ENCODE measurements at places on chromosomes 7 and 10.

DNA sequence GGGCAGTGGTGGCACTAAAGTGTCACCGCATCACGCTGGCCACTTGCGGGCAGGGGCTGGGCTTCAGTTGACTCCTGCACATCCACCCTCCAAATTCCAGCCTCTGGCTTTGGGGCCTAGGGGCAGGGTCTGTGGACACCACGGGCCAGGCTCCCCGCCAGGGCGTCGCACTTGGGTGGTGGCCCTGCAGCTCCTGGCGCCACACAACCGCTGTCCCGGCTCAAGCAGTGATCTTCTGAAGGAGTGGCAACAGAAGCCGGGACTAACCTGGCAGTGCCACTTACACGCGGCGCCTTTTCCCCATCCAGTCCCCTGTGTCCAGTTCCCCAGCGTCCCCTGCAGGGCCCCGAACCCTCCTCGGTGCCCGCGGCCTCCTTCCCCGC is 134.3 kb upstream of the ZNF92 start:
- no peak for DNase-seq

GRCh38 chr7:34081935-34082334 is 176.6 kb downstream of the BMPER start:
- no peak for DNase-seq

GRCh38 chr7:105787793-105788192 is 88.6 kb downstream of the ATXN7L1 start:
- no peak for DNase-seq

DNA sequence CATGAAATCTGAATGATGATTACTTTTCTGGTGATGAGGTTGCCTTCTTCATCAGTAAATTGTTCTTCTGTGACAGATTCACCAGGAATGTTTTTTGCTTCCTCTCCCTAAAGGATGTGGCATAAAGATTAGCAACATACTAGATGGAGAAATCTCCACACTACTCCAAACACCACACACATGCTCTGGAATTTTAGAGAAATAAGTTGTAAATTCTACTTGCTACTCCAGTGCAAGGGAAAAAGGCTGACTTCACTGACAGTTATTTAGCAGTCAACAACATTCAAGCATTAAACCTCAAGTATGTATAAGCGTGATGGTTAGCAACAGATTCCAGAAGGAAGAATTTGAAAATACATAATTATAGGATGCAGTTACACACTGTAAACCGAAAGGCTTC is 137.9 kb upstream of the CCDC6 start:
- DNase-seq, result no peak

GRCh38 chr10:4813023-4813422 is 13.0 kb upstream of the AKR1E2 start:
- DNase-seq, result no peak

DNA sequence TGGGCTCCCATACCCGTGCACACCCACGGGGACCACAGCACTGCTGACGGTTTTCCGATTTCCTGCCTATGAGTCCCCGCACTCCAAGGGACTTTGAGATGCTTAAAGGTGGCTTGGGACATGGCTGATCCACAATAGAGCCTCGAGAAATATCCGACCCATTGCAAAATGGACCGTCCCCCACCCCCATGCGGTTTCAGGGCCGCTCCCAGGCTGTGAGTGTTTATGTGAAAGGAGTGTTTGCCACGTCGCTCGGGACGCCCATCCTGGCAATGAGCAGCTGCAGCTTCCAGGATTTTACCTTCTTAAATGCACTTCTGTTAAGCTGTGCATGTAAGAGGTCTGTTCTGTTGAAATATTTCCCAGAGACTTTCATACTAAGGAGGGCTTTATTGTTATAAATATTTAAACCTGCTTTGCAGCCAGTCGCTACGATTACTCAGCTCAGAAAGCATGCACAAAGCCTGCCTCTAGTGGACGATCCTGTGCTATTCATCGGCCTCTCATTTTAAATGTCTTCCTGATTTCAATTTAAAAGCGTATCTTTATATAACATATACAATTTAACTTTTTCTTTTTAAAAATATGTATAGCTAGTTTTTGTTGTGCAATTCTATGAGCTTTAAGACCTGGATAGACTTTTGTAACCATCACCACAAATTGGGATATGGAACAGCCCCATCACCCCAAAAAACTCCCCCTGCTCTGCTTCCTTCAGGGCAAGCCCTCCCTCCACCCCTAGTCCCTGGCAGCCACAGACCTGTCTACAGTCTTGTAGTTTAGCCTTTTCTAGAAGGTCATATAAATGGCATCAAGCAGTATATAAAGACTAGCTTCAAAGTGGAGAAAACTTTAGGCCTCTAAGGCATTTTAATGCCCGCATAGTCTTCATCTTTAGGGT is 418.3 kb downstream of the PAXIP1 start:
- no peak for DNase-seq

DNA sequence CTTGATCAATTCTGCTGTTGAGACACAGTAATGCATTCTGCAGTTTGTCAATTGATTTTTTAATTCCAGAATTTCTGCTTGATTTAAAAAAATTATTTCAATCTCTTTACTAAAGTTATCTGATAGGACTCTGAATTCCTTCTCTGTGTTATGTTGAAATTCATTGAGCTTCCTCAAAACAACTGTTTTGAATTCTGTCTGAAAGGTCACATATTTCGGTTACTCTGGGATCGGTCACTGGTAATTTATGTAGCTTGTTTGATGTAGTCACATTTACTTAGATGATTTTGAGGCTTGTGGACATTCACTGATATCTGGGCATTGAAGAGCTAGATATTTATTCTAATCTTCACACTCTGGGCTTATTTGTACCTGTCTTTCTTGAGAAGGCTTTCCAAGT is 67.2 kb upstream of the NME8 start:
- no peak for DNase-seq

DNA sequence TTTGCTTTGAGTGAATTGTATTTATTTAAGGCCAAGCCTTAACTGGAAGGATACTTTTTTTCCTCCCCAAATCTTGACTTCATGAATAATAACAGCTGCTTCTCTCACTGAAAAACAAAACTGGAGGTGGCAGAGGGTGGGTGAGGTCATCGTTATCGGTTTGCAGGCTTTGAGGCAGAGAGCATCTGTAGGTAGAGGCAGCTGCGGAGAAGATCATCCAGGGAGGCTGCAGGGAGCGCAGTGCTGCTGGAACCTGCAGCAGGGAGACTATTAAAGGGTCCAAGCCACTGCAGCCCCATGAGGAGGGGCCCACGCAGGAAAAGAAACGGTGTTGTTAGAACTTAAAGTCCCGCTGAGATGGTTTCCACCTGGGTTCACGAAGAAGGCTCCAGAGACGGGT is 112.1 kb upstream of the SDK1 start:
- DNase-seq, result no peak

DNA sequence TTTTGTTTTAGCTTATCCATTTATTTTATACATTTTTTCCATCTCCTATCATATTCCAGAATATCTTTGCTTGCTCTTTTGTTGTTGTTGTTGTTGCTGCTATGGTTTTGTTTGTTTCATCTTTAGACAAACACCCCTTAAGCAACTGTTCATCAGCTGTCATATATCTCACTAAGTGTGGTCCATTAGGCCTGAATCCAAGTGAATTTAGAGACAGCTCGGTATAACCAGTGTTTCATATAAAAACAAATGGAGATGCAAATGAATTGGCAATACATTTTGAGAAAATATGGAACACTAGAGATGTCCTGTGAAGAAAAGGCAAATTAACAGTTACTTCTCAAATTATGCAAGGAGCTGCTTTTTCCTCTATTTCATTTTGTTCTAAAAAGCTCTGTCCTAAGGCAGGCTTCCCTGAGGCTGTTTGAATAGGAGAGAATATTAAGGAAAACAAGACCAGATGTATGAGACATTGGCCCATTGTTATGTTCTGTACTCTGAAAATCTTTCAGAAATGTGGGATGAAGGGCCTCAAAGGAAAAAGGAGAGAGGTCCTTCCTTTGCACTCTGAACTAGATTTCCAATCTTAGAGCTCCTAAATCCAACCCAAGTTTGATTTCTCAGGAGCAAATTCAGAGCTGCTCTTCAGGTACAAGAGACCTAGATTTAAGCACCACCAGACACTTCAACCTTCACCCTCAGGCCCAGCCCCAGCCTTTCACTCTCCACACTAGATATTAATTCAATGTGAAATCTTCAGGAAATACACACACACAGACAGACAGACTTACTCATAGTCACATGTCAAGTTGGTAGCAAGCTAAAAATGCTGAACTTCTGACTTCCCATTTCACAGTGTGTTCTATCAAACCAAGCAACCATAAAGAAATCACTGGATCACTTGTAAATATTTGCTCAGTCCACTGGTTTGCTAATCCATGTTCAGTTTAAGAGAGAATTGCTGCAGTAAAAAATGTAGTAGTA is 5.4 kb downstream of the TFEC start:
- DNase-seq, result no peak

Measured in activated CD8-positive, alpha-beta memory T cell treated with anti-CD3 and anti-CD28 coated beads for 1 hour (primary cell).